Bronchial smooth muscle cell (primary cell): ENCODE measurements at places on chromosomes 1 and 21. TPM values are rescaled to one million over a fixed set of nuclear protein-coding genes. Genes with fewer than 3 reads are reported as not detected.

Gene PPP1R12B
- 9.6 and 14.6 TPM in 2 replicates for total RNA-seq

Gene CD34
- total RNA-seq = 0.16 and 0.34 TPM in 2 replicates

Gene YOD1
- 3.3 and 3.8 TPM in 2 replicates for total RNA-seq

Gene OR2G6
- not detected in 2 replicates for total RNA-seq

Gene KRTAP6-2
- total RNA-seq = not detected in 2 replicates

Gene PADI2
- 0.09 TPM in 1 of 2 replicates, not detected in the other for total RNA-seq
